ENCODE measurements at places on chromosomes 11 and 22.

GRCh38 chr11:107733518-107733917 is 21.7 kb upstream of the SLN start:
- no peak for DNase-seq

DNA sequence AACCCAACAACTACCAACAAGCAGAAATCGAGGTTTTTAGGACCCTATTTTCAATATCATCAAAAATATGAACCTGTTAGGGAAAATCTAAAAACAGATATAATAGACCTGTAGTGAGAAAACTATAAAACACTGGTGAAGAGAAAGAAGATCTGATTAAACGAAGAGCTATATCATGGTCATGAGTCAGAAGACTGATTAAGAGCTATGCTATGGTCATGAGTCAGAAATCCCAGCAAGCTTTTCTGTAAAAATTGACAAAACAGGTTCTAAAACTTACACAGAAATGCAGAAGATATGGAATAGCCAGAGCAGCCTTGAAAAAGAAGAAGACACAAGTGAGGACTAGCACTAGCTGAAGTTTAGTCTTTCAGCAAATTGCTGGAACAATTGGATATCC is 345.0 kb downstream of the TBC1D22A start:
- no peak for DNase-seq

- no peak for DNase-seq
Measured at GRCh38 chr11:113281052-113281725, 33.2 kb upstream of the TTC12 start.

GRCh38 chr11:65498042-65498726 is 661 bp upstream of the MALAT1 start:
- DNase-seq: peak; percentile 77

DNA sequence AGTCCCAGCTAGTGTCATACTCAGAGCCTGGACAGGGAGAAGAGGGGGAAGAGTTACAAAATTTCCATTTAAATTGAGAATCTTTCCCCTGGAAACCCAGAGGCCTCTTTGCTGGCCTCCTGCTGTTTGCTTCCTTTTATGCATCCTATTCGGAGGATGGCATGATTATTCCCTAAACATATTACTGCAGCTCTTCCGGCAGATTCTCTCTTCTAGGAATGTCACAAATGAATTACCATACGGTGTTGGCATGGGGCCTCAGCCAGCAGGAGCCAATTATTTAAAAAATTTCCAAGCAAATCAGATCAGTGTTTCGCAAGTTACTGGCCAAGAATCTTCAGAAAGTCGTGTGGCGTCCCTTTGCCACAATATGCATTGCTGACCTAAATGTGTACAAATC is 326.7 kb upstream of the NCAM1 start:
- DNase-seq: no peak

DNA sequence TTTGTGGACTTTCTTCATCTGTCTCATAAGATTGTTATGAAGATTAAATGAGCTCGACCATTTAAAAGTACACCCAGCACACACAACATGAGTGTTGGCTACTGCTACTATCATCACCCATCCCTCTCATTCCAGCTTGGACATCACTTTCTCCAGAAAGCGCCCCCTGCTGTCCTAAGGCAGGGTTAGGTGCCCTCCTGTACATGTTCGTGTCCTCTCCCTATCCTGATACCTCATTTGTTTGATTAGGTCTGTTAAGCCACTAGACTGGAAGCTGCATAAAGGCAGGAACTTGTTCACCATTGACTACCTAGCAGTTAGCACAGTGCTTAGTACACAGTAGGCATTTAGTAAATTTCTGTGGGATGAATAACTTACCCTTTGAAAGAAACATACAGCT is 85.5 kb downstream of the ENTHD1 start:
- peak; percentile 23 for DNase-seq

DNA sequence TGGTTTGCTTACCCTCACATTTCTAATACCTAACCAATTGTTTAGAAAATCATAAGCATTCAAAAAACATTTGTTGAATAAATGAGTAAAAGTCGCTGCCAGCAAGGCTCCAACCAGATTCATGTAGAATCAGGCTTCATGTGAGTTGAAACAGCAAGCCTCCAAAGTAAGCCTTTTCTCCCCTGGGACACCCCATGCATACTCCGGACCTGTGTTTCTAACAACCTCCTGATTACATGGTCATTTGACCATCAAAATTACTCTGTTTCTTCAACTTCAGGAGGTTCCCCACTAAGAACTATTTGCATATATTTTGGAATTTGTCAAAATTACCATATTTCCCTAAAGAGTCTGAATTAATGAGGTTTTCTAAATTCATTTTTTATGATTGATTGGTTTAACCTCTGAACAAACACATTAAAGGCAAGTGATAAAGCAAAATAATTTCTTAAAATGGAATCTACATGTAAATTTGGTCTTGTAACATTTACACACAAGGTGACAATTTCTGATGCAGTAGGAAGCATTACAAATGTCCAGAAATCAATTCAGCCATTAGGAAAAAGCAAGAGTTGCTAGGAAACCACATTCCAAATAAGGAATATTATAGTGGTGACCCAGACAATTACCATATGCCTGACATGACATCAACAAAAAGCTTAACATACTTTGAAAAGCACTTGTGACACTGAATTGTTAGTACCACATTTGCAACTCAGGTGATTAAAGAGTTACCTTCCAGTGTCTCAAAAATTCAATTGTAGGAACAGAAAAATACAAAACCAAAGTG is 252.6 kb downstream of the GUCY1A2 start:
- DNase-seq: no peak

GRCh38 chr11:78714539-78714938 is 139.9 kb upstream of the NARS2 start:
- no peak for DNase-seq

DNA sequence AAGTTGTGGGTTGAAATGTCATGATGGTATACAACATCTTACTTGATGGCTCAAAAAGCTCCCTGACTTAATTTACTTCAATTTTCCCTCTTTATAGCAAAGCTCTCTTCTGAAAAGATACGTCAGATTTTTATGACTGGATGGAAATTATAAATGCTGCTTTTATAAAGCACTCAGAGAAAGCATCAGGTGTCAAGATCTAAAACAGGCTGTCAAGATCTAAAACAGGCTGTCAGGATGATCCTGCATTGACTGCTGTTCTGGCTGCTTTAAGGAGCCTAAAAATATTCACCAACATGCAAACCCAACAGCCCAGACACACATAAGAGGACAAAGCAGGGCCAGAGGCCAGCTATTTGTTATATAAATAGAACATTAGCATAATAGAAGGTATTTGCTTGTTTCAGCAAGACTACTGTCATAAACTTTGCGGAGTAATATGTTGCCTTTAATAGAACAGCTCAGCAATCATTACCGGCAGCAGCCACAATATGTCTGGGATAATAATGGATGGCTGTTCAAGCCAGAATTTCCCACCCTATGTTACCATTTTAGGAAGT is 77.3 kb upstream of the ANO5 start:
- no peak for DNase-seq

DNA sequence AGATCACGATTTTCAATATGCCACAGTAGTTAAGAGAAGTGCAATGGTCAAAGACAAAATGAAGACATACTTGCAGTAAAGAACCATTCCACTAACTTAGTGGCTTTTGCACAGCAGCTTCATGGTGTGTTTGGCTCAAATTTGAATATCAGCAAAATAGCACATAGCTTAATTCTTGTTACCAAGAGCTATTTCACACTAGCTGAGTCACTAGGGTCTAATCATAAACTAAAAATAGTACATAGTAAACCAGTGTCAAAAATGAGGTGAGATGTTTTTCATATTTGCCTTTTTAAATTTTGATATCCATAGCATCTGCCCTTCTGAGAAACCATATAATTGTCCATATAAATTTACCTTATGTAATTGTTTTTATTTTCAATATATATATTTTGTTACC is 325.0 kb upstream of the LUZP2 start:
- no peak for DNase-seq

- DNase-seq: no peak
Measured at GRCh38 chr11:35367491-35367890, 51.9 kb downstream of the SLC1A2 start.

All from activated CD4-positive, alpha-beta T cell treated with anti-CD3 and anti-CD28 coated beads, Interleukin-2, amount 50 U/mL, for 16 hours (primary cell).